Endodermal cell (in vitro differentiated cells): ENCODE measurements at places on chromosomes 2 and 18. TPM values are rescaled to one million over a fixed set of nuclear protein-coding genes. Genes with fewer than 3 reads are reported as not detected.

RNF138 gene
- 41.4 to 66.4 TPM (median 59.6 TPM) in 3 replicates for total RNA-seq

CD8B2 gene
- total RNA-seq, result not detected in 3 replicates

DRC1 gene
- 0.33 to 0.75 TPM (median 0.65 TPM) in 3 replicates for total RNA-seq

CHN1 gene
- total RNA-seq, result 27.0 to 28.8 TPM (median 27.1 TPM) in 3 replicates

ST6GAL2 gene
- 15.6 to 20.7 TPM (median 17.9 TPM) in 3 replicates for total RNA-seq

LPIN1 gene
- total RNA-seq, result 24.3 to 36.8 TPM (median 24.5 TPM) in 3 replicates

IL36A gene
- not detected in 3 replicates for total RNA-seq
